ENCODE measurements at places on chromosomes 3 and 15.

GRCh38 chr3:149609595-149609994, 48.2 kb downstream of the WWTR1 start:
- no peak for DNase-seq

DNA sequence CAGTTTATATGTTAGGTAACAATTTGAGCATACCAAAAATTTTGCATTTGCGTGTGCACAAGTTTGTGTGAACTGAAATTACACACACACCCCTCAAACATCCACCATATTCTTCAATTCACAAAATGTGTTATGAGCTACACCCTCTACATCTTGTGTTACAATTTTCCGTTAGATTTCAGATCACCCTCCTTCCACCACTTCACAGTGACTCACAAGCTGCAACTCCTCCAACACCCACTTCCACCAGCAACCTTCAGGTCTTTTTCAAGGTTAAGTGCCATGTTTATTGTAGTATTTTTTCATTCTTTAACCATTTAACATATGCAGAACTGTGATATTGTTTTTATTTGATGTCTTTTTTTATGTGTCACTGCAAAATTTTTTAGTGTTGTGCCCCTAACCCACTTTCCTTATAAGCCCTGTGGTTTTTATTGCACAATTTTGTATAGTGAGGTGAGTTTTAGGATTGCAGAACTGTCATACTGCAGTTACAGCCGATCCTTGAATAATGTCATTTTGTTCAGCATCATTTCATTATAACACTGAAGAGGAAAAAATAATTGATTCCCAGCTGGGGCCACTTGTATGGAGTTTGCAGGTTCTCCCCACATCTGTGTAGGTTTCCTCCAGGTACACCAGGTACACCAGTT, 148.9 kb downstream of the PLCL2 start:
- no peak for DNase-seq

GRCh38 chr3:112598731-112599130, 36.9 kb downstream of the SLC35A5 start:
- peak; percentile 21 for DNase-seq

DNA sequence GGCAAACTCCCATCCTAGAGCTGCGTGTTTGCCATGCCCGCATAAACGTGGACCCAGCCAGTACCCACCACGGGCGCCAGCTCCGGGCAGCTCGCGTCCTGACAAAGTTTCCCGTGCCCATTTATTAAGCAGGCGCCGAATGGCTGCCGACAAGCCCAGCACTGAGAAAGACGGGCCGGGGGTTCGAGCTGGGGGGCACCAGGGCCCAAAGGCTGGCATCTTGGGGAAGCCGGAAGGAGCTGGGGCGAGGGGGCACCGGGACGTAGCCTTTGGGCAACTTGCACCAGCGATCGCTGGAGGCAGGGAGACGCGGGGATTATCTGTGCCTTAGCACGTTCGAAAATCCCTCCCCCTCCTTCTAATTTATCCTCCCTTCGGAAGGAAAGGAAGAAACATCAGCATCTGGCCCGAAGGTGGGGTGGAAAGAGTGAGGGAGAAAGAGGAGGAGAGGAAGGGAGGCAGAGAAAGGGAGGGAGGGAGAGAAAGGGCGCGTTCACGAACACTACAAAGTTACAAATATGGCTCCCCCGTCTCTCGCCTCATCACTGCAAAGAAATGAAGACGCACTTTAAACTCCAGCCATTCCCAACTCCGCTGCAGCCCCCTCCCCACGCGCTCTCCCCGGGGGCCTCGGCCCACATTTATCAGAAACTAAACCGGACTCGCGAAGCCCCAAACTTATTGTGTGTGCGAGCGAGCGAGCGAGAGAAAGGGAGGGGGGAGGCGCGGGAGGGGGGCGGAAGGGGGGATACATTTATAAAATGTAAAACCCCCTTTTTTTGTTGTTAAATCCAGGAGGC, 1.0 kb downstream of the ANP32A start:
- peak; percentile 69 for DNase-seq

- DNase-seq: peak; percentile 83
Observed at GRCh38 chr3:81451611-81452010, 309.8 kb downstream of the GBE1 start.

GRCh38 chr3:139597947-139598346, 58.4 kb upstream of the RBP1 start:
- no peak for DNase-seq

GRCh38 chr15:60128000-60128376, 123.9 kb downstream of the FOXB1 start:
- peak; percentile 36 for DNase-seq

DNA sequence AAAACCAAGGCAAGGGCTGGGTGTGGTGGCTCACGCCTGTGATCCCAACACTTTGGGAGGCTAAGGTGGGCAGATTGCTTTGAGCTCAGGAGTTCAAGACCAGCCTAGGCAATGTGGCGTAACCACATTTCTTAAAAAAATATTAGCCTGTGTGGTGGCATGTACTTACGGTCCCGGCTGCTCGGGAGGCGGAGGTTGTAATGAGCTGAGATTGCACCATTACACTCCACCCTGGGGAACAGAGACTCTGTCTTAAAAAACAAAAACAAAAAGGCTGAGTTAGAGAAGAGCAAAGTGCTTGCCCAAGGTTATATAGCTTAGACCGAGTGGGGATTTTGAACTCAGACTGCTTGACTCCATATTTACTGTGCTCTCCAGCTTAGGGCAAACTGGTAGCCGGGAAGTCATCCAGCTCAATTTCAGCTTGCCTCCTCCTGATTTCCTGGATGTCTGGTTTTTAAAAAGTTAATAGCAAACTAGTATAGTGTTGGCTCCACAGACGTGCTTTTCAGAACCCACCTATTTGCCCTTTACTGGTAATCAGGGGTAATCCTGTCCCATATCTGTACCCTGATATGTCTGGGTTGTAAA, 138.9 kb downstream of the CACNA1D start:
- no peak for DNase-seq

DNA sequence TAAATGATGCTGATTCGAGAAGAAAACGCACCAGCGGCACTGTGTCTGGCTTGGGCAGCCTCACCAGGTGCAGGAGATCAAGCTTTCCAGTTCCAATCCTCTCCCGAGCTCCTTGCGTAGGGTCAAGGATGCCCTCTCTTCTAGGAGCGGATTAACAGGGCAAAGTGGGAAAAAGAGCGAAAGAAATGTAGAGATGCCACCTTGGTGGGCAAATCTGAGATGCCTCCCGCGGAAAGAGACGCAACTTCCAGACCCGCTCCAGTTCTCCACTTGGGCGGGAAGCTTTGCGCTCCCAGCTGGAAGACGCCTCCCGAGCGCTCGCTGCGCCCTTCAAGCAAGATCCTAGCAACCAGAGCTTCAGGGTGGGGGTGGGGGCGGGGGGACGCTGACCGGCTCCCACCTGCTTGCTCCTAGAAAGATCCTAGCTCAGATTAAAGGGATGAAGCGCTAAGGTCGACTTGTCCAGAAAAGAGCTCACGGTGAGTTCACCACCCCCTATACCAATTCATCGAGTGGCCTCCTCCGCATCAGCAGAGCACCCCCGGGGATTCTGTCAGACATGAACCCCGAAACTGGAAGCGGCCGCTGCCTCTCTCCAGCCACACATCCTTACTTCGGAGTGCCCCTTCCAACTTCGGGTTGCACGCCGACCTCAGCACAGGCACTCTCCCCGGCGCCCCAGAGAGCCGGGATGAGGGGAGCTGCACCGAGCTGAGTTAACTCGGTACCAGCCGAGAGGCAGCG, 769 bp downstream of the TAFA4 start:
- DNase-seq: no peak

GRCh38 chr3:184795522-184796190, 16.3 kb upstream of the VPS8 start:
- DNase-seq: no peak

- DNase-seq: no peak
Observed at GRCh38 chr15:53512029-53512428, 247.4 kb downstream of the WDR72 start.

GRCh38 chr3:64149886-64150285, 75.4 kb downstream of the PRICKLE2 start:
- DNase-seq: no peak

- DNase-seq: no peak
Observed at GRCh38 chr15:74453925-74454763, 6.8 kb downstream of the UBL7 start.

DNA sequence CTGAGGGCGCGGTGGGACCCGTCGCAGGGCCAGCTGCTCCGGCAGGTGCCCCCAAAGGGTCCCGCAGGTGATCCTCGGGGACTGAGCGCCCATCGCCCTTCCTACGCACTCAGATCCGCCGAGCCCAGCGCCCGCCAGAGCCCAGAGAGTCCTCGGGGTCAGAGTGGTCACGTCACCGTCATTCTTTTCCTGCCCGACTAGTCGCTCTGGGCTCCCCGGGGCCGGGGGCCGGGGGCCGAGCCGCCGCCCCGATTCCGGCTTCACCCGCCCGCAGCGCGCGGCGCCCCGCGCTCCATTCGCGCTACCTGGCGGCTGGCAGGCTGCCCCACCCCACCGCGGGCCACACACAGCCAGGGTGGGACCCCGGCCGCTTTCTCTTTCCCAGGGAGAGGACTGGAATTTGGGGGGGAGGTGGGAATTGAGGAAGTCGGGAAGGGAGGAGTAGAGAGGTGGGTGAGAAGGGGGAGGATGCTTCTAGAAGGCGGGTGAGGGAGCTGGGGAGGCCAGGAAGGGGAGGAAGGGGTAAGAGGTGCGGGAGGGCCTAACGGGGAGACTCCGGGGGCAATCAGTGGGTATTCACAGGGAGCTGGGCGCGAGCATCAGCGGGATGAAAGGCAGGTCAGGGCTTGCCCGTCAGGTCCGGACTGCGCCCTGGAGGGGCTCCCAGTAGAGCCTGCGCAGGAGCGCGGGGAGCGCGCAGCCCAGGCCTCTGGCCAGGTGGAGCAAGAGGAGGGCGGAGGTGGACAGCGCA, 36.1 kb upstream of the EPHB3 start:
- no peak for DNase-seq

GRCh38 chr3:35648347-35648746, 9.0 kb downstream of the ARPP21 start:
- no peak for DNase-seq

DNA sequence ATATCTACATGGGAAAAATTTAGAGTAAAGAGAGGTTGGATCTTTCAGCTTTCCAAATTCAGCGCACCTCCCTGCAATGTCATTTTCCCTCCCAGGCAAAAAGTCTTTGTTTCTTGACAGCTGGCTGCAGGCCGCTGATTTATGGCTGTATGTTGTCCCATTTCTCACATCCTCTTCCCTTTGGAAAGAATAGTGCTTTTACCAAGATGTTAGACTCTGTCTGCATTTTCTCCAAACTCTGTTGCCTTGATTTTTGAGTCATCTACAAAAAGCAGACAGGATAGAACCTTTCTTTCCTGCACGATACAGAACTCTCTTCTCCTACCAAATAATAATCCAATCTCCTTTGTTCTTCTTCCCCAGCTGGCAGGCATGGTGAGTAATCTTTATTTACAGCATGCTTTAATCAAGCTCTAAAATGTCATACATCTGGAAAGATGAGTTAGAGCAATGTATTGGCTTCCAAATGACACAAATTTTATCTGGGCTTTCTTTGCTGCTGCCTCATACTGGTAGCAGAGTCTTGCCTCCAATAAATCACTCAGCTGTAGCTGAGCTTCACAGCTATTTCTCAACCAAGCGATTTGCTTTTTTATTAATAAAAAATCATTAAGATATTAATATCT, 101.9 kb downstream of the PIK3R4 start:
- no peak for DNase-seq

- peak; percentile 72 for DNase-seq
Observed at GRCh38 chr15:42494998-42495360, 455 bp upstream of the SNAP23 start.

DNA sequence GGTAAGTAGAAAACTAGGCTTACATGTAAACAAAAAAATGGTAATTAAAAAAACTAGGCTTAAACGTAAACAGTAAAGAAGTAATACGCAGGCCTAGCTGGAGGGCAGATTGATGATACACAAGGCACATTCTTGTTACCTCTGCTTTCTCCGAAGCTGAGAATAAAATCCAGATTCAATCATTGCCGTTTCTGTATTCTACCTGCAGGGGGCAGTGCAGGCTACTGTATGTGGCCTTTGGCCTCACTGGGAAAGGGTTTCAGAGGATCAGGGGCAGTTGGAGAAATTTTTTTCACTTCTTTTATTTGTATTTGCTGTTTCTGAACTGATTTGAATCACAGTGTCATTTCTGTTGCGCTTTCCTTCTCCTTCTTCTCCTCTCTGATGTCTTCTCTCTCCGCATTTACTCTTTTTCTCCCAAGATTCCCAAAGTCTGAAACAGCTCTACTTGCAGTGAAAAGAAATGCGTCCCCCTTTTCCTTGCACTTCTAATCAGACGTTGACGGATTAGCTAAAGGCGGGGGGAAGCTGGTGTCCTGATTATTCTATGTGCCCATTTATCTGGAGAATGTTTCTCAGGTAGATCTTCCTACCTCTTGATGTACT, 67.1 kb upstream of the MCTP2 start:
- peak; percentile 67 for DNase-seq

DNA sequence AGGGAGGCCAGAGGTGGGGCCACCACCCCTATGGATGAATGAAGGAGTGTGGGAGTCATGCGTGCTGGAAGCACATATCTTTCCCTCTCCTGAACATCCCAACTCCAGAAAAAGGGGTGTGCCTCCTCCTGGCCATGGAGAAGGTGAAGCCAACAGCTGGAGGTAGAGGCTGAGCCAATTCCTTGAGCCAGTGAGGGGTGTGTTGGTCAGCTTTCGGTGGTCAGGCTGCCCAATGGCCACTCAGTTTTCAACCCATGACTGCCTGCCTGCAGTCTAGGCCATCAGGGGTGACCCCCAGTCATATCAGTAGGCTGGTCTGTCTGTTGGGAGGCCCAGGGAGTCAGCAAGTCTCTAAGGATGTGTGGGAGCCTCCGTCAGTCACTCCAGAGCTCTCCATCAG, 13.6 kb downstream of the PTH1R start:
- DNase-seq: no peak

GRCh38 chr3:57796261-57796660, 40.2 kb downstream of the SLMAP start:
- DNase-seq: peak; percentile 22

- DNase-seq: no peak
Observed at GRCh38 chr3:64634417-64634816, 53.4 kb downstream of the ADAMTS9 start.

DNA sequence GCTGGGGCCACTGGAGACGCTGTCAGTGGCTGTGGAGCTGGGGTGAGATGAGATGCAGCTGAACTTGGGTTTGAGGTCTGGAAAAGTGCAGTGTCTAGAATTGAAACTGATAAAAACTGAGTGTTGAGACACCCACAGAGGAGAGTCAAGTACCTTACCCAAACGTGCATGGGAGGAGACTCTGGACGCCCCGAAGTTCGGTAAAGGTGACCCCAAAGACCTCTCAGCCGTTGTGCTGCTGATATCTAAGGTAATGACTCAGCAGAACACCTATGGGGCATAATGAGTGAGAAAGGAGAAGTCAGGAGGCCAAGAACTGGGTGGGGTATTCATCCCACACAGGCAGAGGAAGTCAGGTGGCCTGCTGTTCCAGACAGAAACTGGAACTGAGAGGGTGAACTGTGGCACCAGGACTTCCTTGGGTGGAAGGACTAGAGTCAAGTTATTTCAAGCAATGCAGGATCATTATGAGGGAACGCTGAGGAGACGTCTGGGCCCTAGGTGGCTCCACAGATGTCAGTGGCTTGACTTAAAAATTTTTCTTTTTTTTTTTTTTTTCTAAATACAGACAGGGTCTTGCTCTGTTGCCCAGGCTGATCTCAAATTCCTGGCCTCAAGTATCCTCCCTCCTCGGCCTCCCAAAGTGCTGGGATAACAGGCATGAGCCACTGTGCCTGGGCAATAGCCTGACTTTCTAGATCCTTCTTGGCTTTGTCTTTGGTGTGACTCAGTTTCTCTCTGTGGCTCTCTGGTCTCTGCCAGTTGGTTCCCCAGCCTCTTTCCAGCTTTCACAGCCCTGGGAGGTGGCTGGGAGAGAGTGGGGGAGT, 67.6 kb upstream of the GCNT3 start:
- no peak for DNase-seq

GRCh38 chr3:178454726-178455125, 81.5 kb upstream of the KCNMB2 start:
- peak; percentile 20 for DNase-seq
